ENCODE measurements at places on chromosomes 16 and 17. TPM values are rescaled to one million over a fixed set of nuclear protein-coding genes. Genes with fewer than 3 reads are reported as not detected.

- DNase-seq = no peak
Measured at GRCh38 chr16:86292942-86293341, 217.4 kb upstream of the FOXF1 start.

- DNase-seq = no peak
Measured at GRCh38 chr17:58264407-58265103, 16.2 kb downstream of the MPO start.

DNA sequence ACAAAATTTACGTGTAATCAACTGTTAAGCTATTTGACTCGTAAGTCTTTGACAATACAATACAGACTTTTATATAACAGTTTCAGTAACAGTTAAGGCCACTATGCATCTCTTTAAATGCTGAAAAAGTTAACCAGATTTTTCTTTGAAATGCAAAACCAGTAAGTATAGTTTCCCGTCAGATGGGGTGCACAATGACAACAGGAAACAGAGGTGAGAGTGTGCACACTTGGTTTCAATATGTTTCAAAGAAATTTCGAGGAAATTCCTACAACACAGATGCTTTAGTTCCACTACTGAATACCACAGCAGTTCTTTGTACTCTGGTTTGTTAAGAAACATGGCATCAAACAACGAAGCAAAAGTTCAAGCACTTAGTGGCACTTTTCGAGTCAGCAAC lies 48.4 kb downstream of the RNF157 start:
- DNase-seq = no peak

- DNase-seq = no peak
Measured at GRCh38 chr17:68389041-68389440, 68.3 kb downstream of the WIPI1 start.

DNA sequence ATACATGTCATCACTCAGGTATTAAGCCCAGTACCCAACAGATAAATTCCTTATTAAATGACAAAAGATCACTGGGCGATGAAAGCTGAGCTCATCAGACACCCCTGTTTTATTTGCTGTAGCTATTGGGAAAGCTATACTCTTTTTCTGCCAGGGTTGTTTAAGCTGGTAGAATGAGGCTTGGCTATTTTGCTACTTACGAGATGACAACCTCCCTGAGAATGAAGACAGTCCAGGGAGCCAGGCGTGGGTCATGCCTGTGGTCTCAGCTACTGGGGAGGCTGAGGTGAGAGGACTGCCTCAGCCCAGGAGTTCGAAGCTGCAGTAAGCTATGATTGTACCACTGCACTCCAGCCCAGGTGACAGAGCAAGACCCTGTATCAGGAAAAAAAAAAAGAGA lies 4.3 kb upstream of the SH2B1 start:
- no peak for DNase-seq

GRCh38 chr17:52134641-52135040 lies 23.9 kb downstream of the CA10 start:
- no peak for DNase-seq

DNA sequence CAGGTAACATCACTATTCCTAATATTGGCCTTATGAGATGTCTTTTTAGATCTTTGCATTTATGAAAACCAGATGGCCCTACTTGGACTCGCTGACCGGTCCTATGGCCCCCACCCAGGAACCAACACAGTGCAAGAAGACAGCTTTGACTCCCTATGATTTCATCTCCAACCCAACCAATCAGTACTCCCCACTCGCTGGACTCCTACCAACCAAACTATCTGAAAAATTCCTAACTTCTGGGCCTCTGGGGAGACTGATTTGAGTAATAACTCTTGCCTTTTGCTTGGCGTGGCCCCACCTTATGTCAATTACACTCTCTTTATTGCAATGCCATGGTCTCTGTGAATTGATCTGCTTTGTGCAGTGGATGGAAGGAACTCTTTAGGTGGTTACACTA lies 828.9 kb downstream of the CDH11 start:
- DNase-seq = no peak

DNA sequence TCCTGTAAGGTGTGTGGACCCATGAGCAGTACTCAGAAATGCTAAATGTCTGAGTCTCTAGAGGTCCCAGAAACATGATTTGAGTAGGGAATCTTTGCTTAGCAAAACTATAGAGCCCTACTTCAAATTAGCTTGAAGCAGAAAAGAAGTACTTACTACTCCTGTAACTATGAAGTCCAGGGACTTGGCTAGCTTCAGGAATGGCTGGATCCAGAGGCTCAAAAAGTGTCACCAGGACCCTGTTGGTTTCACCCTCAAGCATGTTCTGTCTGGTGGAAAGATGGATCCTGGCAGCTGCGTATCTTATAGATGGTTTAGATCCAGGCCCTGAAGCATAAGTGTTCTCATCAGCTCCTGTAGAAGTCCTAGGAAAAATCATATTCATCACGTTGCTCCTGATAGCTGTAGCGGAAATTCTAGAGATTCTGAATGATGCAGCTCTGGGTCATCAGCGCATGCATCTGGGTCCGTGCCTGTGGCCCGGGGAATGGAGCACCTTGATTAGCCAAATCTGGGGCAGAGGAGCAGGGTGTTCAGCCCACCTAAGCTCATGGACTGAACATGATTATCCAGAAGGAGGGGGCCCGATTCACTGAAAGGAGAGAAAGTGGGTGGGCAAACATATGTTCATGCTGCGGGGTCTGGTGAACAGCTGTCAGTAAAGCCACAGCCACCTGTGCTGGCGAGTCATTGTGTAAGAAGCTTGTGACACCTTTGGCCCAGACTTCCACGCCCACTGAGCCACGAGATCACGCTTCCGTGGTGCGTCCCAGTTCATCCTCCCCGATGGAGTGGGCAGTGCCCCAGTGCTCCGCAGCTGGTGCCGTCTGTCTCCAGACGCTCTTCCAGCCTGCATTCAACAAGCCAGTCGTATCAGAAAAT lies 260.6 kb downstream of the CPPED1 start:
- no peak for DNase-seq

GRCh38 chr16:87457061-87457611 lies 35.7 kb downstream of the ZCCHC14 start:
- DNase-seq = peak; percentile 76

DNA sequence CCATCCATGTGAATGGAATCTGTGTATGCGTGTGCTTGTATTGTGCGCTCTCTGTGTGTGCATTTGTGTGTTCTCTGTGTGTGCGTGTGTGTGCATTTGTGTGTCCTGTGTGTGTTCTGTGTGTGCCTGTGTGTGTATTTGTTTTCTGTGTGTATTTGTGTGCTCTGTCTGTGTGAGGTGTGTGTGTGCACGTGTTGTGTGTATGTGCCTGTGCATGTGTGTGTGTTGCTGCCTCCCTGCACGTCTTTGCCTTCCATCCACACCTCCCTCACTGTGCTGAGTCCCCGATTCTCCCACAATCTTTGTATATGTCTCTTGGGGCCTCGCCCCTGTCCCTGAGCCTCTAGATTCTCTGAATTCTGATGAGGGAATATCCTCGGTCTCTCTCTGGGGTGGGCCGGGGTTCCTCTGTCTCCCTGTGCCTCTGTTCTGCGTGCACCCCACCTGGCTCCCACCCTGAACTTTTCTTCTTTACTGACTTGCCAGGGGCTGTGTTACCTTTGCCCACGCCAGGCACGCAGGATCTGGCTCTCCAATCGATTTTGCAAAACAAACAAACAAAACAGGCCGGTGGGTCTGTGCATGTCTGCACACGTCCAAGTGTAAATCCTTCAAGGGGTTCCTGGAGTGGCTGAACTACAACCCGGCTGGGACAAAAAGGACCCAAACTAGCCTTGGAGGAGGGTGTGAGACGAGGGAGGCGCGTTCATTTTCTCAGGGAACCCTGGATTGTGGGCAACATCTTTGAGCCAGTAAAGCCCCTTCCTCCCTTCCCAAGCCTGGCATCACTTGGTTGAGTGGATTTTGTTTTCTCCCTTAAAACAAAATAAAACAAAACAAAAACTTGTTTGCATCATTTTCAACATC lies 8.1 kb upstream of the FOXF1 start:
- no peak for DNase-seq

- no peak for DNase-seq
Measured at GRCh38 chr17:81727324-81728031, 15.4 kb downstream of the SLC25A10 start.

GRCh38 chr16:88072571-88073001 lies 121.4 kb downstream of the BANP start:
- DNase-seq = no peak

DNA sequence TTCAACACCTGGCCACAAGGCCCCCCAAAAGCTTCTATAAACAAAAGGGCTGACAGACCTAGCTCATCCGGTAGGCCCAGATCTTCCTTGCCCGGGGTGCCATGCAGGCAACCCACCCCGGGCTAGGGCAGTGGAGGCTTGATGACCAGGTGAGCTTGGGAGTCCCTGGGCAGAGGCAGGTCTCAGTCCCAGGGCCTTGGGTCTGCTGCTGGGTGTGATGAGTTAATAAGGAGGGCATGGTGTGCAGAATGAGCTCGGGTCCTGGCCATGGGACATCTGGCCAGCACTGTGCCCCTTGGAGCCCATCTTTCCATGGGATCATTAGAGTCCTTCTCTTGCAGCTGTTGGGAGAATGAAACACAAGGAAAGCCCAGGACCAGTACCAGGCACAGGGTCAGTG lies 20.2 kb upstream of the MPRIP start:
- DNase-seq = no peak

- no peak for DNase-seq
Measured at GRCh38 chr16:60748366-60748765, 1287.9 kb downstream of the CDH8 start.

- no peak for DNase-seq
Measured at GRCh38 chr16:7744546-7745264, 412.1 kb downstream of the RBFOX1 start.

DNA sequence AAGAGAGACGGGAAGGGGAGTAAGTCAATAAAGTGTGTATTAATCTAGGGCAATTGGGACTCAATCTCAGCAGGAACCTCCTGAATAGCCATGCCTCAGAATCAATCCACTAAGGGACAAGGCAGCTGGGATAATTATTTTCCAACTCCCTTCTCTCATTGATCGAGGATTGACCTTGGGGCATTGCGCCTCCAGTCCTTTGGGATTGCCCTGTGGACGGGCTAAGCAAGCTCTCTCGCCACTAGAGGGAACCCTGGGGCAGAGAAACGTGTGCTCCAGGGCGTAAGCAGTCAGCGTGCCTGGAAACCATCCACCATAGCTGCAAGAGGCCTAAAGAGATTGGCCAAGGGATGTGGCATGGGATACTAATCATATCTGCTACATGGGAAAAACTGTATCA lies 53.9 kb upstream of the ERCC4 start:
- DNase-seq = peak; percentile 49

DNA sequence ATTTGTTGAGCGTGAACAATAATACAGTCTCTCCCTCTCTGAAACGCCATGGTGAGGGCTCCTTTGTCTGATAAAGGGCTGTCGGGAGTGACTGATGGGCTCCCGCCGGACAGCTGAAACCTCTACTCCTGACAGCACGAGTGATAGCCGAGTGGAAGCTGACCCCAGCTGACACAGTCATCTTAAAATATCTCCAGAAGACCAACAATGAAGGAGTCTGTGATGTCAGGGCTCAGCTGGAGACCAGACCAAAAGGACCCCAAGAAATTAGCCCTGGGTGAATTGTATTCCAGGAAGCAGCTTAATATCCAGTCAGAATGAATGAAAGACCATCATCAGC lies 22.4 kb downstream of the CCDC182 start:
- DNase-seq = no peak

GRCh38 chr16:29925105-29925756 lies 795 bp downstream of the KCTD13 start:
- DNase-seq = no peak

DNA sequence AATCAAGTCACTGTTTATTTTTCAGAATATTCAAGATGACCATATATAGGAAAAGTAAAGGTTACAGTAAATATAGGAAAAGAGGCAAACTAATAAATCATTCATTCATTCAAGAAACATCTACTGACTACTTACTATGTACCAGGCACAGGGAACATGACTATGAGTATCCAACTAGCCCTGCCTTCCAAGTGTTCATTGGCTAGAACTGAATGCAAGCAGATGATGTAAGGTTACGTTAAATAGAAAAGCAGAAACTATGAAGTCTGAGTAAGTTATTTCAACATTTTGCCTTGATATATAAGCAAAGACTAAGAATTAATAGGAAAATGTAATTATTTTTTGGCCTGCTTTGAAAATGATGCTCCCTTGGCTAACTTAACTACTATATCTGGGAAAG lies 36.7 kb downstream of the SPAG9 start:
- DNase-seq = no peak

GRCh38 chr16:67901734-67902133 lies 8.7 kb downstream of the PSKH1 start:
- no peak for DNase-seq

DNA sequence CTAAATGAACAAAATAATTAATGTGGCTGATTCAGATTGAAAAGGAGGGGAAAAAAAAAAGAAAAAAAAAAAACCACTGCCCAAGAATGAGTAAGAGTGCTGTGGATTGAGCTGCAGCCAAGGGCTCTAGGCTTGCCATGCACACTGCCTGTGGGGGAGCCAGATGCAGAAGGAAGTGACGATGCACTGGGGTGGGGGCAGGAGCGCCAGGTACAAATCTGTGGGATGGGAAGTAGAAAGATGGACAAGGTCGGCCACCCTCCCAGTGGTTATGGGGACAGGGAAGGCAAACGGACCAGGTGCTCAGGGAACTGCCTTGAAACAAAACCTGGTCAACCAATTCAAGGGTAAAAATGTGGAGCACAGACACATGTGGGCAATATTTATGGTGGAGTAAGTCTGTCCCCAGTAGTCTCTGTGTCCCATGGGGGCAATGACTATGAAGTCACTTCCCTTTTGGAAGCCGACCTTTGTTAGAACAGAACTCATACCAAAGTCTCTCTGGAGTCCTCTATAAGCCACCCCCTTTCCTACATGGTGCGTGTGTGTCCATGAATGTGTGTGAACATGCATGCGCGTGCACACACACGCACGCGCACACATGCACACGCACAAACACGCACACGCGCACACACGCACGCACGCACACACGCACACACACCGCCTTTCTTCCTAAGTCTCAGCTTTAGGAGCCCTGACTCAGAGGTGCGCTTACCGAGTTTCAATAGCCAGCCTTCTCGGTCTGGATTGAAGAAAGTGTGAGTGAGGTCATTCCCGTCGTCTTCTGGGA lies 84.3 kb downstream of the CYTH1 start:
- no peak for DNase-seq

GRCh38 chr17:2894782-2895181 lies 98.5 kb downstream of the RAP1GAP2 start:
- DNase-seq = no peak

- DNase-seq = no peak
Measured at GRCh38 chr16:84482001-84482891, 22.2 kb downstream of the MEAK7 start.

DNA sequence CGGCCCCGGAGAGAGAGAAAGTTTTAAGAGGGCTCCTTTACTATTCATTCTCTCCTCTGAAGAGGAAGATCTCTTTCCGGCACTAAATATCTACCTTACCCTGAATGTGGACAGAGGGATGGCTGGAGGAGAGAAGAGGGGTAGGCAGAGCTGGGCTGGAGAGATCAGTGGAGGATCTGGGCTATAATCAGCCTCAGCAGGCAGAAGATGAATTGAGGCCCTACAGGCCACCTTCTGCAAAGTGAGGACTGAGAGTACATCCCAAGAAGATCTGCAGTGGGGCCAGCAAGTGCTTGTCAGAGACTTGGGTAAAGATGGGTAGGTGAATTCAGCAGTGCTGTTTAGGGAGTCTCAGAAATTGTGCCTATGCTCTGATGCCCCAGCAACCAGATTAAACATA lies 6.5 kb upstream of the HOXB1 start:
- DNase-seq = no peak

NTN3 gene
- 0.04 TPM for total RNA-seq

FASN gene
- total RNA-seq = 451 TPM

CAVIN1 gene
- total RNA-seq = 351 TPM

C16orf95 gene
- 4.7 TPM for total RNA-seq

LRRC46 gene
- total RNA-seq = 0.25 TPM

CCL14 gene
- total RNA-seq = not detected

TMEM186 gene
- 7.7 TPM for total RNA-seq

RFNG gene
- 25.9 TPM for total RNA-seq
